ENCODE measurements at places on chromosomes 1 and 21.
A peak's percentile ranks its signal among the peaks of the same experiment; 100 is the strongest.

DNA sequence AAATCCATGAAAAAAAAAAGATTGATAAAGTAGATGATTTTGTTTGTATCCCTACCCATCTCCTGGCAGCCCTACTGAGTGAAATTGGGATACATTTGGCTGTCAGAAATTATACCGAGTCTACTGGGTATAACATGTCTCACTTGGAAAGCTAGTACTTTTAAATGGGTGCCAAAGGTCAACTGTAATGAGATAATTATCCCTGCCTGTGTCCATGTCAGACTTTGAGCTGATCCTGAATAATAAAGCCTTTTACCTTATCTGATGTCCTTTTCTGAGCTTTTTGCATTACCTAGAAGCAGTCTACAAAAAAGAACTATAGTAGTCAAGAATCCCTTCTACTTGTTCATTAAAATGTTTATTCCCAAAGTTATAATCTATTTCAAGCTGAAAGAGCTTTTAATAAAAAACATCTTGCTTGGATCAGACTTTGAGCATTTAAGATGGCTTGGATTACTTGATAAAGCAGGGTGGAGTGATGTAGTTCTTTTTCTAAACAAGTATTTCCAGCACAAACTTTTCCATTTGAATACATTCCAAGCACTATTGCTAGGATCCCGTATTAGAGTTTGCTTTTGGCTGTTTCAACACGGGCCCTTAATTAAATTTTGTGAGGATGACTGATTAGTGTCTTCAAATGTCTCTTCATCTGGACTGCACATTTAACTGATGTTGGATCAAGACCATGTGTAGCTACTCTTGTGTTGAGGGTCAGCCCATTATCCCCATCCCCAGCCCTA is 69.2 kb downstream of the DTL start:
- DNase-seq, result no peak

DNA sequence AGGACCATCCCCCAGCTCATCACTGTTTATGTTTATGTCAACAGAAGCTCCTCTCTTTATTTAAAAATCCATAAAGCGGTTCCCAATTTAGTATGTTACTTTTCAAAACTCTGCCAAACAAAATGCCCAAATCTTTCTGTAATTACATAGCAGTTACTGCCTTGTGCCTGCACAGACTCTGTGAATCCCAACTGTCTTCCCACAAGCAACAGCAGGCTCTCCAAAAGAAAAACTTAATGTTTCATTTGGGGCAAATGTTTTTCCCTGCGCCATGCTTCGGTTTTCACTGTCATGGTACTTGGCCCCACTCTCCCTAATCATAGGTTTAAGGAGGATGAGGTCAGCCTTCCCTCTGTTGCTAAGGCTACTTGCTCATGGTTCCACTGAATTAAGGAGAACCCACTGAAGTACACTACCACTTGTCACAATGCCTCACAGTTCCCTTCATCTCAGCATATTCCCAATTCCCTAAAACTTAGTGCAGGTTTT is 4.6 kb downstream of the COLGALT2 start:
- DNase-seq, result no peak

DNA sequence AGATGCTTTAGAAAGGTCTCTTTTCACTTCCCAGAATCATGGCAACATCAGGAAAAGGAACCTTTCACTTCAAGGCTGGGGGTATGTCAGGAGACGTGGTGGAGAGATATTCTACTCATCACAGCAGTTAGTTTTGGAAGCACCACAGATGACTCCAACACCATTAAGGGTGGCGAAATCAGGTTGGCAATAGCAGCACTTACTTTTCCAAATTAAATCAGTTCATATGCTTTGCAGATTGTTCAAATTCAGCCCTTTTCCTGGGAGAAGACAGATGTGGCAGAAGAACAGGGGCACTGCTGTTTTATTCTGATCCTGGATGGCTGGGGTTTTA is 79.0 kb downstream of the RUNX1 start:
- no peak for DNase-seq

- DNase-seq, result no peak
These were observed 206.1 kb downstream of the BACH1 start for GRCh38 chr21:29504751-29505321.

DNA sequence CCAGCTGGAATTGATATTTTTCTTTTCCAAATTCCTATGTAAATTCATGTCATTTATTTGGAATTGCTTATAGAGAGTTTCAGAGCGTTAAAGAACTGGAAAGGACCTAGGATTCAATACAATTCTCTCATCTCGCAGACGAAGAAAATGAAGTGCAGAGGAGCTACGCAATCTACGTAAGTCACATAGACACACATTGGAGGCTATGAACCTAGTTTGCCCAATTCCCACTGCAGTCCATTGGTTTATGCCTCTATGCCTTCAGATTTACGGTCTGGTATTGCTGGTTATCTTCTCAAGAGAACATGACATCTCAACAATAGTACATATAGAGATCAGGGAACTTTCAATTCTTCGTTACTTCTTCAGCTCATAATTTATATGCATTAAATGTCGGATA is 971 bp upstream of the RNF2 start:
- DNase-seq, result no peak

DNA sequence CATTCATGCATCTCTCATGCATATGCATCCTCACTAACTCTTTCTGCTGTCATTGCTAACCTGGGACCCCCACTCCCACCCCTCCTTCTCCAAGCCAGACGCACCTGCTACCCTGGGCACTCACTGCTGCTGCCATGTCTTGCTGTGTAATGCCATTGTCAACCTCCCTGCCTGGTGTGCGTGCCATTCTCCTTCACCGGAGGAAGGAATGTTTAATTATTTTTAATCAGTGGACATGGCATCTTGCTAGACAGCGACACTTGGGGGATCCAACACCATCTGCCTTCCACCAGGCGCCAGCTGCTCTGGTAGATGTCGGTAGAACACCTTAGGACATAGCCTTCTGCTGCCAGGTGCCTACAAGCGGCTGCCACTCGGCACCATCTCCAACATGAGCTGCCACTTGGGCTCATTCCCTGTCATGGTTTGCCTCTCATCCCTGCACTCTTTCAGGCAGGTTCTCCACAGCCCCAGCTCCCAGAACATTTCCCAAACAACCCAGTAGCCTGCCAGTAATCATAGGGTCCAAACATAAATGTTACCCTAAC is 306.9 kb downstream of the TTLL7 start:
- DNase-seq, result no peak

DNA sequence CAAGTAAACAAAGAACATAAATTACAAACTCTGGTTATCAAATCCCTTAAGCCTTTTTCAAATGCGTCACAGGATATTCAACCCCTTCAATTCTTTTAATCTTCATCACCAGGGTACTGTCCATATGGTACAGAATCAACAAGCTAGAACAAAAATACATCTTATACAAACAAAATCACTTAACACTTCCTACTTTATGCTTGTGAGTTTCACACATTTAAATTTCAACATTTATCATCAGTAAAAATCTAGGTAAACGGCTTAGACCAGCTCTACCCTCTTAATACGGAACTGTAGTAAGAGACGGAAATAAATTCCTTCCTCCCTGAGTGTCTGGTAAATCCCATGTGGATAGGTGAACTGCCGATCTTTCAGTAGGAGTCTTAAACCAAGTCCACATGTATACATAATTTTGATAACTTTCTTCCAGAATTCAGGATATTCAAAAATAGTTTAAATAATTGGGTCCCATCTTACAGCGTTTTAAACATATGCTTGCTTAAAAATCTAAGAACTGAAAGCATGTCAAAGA is 1.0 kb downstream of the CCDC181 start:
- DNase-seq, result no peak

DNA sequence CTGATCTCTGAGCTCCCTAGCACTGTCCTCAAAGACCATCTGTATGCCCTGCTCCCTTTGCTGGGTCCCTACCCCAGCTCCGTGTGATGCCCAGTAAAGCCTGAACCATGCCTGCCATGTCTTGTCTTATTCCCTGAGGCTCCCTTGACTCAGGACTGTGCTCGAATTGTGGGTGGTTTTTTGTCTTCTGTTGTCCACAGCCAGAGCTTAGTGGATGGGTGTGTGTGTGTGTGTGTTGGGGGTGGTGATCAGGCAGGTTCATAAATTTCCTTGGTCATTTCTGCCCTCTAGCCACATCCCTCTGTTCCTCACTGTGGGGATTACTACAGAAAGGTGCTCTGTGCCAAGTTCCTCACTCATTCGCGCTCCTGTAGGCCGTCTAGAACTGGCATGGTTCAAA is 5.7 kb downstream of the GSTM5 start:
- no peak for DNase-seq

- DNase-seq, result no peak
These were observed 501.2 kb upstream of the ADGRL4 start for GRCh38 chr1:79507770-79508169.

GRCh38 chr21:41712201-41712600 is 54.7 kb downstream of the RIPK4 start:
- DNase-seq, result no peak

GRCh38 chr1:229786974-229787610 is 161.0 kb downstream of the URB2 start:
- no peak for DNase-seq

- no peak for DNase-seq
These were observed 18.7 kb downstream of the UQCRHL start for GRCh38 chr1:15788624-15789301.

DNA sequence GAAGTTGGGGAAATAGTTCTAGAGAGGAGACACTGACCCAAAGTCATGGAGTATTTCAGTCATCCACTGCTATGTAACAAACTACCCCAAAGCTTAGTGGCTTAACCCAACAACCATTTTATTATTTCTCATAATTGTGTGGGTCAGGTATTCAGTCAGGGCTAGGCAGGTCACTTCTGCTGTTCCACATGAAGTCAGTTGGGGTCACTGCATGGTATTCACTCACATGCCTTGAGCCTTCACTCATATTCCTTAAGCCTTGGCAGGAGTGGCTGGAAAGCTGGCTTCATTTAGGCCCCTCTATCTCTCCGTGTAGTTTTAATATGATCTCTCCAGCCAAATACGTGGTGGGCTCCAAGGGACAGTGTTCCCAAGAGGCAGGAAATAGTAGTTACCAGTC is 17.5 kb upstream of the RNF11 start:
- DNase-seq, result no peak

GRCh38 chr1:192737306-192737705 is 71.5 kb upstream of the RGS2 start:
- DNase-seq, result no peak

DNA sequence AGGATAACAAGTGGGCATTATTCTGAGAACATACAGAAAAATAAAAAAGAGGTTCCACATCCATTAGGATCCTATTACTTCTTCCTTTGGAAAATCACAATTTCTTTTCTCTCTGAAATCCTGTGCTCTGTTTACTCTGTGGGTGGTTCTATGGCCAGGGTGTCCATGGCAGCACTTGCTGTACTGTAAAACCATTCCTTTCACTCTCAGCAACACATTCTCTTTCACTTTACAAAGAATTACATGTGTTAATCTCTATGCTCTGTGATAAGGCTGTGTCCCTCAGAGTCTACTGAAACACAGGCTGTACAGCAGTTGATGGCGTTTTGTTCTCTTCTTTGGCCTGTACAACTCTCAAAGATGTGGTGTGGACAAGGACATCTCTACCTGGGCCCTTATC is 524.1 kb downstream of the PTBP2 start:
- DNase-seq, result no peak

GRCh38 chr1:10591010-10591409 is 116.3 kb downstream of the PEX14 start:
- no peak for DNase-seq

DNA sequence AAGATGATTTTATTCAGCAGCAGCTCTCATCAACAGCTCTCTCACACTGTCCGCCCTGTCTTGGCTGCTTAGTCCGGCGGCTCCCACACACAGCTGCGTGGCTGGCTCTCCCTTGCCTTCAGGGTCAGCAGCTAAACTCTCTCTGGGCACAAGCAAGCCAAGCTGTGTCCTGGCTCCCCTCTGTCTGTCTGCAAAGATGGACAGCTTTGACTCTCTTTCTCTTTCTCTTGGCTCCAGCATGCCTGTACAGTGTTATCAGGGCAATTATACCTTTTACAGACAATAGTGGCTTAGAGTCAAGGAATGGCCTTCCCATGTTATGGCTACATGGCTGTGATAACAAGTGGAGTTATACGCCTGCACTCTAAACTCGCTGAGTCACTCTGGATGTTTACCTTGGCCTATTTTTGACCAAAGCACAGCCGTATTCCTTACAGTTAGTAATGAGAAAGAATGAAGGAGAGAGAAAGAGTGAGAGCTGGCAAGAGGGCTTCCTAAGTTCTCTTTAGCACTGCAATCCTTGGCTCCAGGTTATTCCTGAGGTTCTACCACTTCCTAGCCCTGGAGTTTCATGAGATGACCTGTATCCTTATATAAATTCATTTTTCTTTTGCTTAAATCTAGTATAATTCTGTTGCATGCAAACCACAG is 59.9 kb upstream of the ZSWIM5 start:
- DNase-seq, result peak; percentile 68

DNA sequence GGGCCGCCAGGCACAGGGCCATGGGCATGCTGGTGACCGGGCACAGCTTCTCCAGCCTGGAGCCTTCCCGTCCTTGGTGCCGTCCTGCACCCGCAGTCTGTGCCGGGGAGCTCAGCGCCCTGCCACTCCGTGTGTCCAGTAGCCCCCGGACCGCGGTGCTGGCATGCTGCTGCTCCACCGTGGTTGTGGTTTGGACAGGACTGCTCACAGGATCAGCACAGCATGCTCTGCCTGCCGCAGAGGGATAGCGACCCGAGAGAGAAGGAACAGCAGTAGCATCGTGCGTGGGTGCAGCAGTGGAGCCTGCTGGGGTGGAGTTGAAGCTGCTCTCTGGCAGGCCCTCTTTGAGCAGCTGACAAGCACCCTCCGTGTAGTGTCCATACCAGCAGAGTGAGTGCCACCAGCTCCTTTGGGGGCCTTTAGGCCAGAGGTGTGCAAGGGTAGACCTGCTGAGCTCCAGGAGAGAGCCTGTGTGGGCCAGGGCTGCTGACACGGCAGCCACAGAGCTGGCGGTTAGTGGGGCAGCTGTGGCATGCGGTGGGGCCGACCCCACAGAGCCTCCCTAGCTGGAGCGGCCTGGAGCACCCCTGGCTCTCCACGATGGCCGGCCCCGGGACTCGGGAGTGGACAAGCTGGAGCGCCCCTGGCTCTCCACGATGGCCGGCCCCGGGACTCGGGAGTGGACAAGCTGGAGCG is 6.4 kb upstream of the PCBP3 start:
- no peak for DNase-seq

DNA sequence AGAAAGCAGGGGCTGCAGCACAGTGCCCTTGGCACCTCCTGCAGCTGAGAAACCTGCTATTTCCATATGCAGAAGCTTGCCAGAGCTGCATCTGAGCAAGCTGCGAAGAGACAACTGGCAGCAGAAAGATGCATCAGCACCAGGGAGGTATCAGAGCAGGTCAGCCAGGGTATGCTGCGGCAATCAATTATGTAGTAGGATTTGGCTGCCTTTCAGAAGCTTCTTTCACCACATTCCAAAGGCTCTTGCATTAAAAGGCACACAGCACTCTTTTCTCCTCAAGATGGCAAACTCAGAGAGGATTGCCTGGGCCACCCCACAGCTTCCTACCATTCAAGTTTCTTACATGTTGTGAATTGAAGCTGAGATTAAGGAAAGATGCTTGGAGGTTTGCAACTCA is 47.6 kb upstream of the RAP1A start:
- DNase-seq, result no peak

- DNase-seq, result no peak
These were observed 58.3 kb downstream of the UBE2T start for GRCh38 chr1:202283379-202283844.
